ENCODE measurements at places on chromosomes 16 and 17. TPM values are rescaled to one million over a fixed set of nuclear protein-coding genes. Genes with fewer than 3 reads are reported as not detected.

DNA sequence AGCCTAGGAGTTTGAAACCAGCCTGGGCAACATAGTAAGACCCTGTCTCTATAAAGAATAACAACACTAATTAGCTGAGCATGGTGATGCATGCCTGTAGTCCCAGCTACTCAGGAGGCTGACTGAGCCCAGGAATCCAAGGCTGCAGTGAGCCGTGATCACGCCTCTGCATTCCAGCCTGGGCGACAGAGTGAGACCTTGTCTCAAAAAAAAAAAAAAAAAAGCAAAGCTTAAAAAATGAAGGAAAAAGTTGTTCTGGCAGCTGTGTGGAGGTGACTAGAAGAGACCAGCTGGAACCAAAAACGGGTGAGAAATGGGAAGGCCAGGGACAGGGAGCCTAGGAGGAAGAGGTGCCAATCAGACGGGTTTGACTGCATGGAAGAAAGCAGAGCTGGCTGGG is 4.2 kb downstream of the BCL7C start:
- DNase-seq, result no peak

- no peak for DNase-seq
These were observed 1.8 kb downstream of the TNS4 start for GRCh38 chr17:40499551-40500189.

The RRAD gene
- 0.28 TPM for total RNA-seq

The NOTUM gene
- not detected for total RNA-seq

GRCh38 chr16:57380671-57381462 is 8.6 kb downstream of the CX3CL1 start:
- peak; percentile 5 for DNase-seq

GRCh38 chr16:57614536-57614935 is 13.9 kb upstream of the ADGRG1 start:
- DNase-seq, result no peak

The PRKCB gene
- 64.7 TPM for total RNA-seq

DNA sequence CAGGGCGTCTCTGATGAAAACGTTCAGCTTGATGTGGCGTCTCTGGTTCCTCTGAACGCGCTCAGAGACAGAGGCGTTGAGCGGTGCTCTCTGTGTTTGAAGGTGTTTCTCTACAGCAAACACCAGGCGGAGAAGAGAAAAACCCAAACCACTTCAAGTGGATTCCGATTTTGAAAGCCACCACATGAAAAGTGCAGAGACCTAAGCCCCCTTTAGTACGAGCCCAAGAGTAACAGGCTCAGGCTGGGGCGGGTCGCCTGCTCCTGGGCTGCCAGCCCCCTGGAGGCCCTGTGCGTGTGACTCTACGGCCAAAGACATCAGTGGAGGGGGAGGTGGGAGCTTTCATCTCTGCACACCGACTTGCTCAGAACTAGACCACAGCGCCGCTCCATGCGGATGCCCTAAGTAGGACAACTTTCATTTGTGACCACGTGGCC is 328.4 kb downstream of the MAF start:
- DNase-seq, result peak; percentile 85

- peak; percentile 35 for DNase-seq
These were observed 107.8 kb downstream of the CLEC16A start for GRCh38 chr16:11051879-11052808.

DNA sequence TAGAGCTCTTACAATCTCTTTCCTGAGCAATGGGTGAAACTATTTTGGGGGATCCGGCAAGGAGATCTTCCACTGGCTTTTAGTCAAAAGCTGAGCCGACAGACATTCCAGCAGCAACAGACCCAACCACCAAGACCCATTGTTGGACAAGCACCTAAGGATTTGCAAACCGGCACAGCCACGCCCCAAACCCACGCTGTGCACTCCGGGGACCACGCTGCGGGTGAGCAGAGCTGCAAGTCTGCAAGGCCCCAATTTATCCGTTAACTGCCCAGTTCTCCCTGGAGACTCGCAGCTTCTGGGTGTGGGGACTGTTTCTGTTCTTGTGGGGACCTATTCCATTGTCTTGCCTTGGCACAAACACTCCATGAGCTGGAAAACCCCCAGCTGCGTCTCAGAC is 45.9 kb downstream of the C16orf95 start:
- no peak for DNase-seq

DNA sequence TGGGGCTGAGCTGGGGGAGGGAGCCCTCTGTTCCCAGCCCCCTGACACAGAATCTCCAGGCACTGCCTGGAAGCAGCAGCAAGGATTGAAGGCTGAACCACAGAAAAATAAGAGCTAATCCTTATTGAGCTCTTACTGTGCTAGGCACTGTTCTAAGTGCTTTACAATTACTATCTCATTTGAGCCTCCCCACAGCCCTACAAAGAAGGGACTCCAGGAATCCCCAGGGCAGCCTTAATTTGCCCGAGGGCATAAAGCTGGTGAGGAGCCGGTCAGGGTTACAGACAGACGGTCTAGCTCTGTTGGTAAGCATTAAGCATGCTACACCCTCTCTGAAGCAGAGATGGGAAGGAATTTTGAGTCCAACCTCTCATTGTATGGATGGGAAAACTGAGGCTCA is 7.0 kb downstream of the SAMD14 start:
- no peak for DNase-seq

GRCh38 chr16:10296956-10297340 is 88.9 kb upstream of the ATF7IP2 start:
- no peak for DNase-seq

GRCh38 chr17:58238147-58238634 is at the start of gene LPO:
Gene LPO, plus strand, starts transcription at chr17:58238584. Its CDS starts 4,396 bp downstream, at chr17:58242980.
- DNase-seq, result no peak

DNA sequence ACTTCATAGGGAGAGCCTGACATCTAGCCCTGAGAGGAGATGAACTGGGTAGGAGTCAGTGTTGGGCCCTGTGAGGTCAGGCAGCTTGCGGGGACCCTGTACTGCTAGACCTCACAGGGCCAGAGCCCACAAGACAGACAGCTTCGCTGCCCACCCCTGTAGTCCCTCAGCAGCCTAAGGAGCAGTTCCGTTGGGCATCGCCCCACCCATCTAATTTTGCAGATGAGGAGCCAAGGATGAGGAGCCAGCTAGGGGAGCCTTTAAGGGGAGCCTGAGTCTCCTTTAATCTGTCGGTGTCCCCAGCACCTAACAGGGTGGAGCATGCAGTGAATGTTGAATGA is 755 bp upstream of the TUFM start:
- DNase-seq, result no peak

GRCh38 chr17:79990704-79991103 is 45.0 kb downstream of the TBC1D16 start:
- DNase-seq, result no peak

DNA sequence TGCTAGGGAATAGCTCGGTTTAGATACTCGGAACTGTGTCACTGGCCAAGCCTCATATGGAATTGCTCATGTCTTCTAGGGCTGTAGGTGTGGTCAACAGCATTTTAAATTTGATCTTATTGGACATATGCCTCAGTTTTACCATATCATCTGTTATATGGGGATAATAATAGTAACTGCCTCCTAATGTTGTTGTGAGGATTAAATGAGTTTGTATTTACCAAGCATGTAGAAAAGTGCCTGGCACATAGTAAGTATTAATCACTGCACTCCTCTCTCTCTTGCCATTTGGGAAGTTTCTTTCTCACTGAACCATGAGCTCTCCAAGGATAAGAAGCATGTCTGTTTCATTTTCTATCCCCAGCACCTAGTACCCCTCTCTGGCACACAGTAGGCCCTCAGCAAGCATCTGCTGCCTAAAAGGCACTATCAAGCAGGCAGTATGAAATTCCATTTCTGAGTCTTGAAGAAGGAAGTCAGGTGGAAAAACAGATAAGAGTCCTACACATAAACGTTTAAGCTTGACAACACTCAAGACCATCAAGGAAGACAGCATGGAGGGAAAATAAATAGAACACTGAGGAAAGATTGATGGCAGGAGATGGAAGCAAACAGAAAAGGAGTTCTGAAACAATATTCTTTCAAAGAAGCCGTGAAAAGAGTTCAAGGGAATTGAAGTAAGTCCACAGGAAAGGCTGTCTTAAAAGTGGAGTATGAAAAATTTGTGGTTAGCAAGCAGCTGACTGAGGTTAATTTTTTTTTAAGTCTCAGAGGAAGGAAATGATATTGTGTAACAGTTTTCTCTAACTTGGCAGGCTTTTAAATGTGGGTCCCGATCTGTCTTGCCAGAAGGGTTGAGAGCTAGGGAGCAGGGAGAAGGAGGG is 2.2 kb upstream of the ATP6V0A1 start:
- no peak for DNase-seq

DNA sequence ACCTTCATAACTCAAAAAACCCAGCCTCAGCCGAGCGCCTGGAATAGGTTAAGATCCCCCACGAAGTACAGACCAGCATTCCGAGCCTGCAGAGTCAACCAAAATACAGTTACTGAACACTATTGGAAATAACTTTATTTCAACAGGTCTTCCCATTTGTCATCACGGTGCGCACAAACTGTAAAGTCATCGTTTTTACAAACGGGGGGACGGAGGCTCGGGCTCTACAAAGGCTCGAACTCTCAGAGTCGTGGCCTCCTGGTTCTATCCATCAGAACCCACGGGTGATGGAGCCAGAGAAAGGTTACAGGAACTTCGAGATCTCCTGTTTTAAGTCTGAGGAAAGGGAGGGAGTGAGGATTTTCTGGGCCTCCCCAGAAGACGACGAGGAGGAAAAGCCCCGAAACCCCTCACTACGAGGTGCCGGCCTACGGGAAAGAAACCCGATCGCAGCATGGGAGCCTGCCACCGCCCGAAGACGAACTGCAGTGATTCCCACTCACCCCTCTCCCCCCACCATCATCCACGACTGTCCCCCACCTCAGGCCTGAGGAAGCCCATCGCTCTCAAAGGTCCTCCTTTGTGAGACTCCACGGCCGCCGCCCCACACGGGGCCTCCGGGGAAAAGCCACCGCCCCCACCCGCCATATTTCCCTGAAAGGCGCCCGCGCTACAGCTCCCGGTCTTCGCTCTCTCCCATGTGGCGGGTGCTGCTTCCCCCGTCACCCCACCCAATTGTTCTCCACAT is 917 bp downstream of the YWHAE start:
- no peak for DNase-seq

DNA sequence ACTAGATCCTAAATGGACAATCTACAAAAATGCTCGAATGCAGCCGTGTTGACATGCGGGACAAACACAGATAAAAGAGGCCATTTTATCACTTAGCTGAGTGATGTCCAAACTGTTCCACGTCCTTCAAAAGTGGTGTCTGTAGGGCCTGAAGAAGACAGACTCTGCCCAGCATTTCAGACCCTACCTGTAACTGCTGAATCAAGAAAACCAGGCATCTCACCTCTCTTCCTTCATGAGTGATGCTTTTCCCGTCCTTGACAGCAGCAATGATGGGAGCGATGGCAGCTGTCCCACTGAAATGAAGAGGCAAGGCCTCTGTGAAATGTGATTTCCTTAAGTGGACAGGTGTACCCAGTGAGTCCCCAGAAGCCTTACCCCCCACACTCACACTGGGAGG is 12.3 kb downstream of the ELAC2 start:
- no peak for DNase-seq

All from CD4-positive, alpha-beta T cell (primary cell).